ENCODE measurements at places on chromosomes 1 and 21.

DNA sequence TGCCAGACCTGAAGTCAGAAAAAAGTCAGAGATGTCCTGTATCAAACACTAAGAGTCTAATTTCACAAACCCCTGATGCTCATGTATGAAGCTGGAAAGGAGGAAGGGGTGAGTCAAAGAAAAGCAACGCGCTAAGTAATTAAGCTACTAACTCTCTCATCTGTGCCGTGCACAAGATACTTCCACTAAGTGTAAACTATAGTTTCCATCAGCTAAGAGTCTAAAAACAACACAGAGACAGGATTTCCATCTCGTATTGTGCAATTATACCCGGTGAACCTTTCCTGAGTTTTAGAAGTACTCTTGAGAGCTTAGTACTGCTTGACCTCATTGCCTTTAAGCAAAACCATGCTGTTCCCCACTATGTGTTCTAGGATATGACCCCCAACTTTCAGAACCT, 19.0 kb downstream of the DNALI1 start:
- no peak for DNase-seq

GRCh38 chr1:70290218-70290617, 64.3 kb downstream of the ANKRD13C start:
- DNase-seq = no peak

DNA sequence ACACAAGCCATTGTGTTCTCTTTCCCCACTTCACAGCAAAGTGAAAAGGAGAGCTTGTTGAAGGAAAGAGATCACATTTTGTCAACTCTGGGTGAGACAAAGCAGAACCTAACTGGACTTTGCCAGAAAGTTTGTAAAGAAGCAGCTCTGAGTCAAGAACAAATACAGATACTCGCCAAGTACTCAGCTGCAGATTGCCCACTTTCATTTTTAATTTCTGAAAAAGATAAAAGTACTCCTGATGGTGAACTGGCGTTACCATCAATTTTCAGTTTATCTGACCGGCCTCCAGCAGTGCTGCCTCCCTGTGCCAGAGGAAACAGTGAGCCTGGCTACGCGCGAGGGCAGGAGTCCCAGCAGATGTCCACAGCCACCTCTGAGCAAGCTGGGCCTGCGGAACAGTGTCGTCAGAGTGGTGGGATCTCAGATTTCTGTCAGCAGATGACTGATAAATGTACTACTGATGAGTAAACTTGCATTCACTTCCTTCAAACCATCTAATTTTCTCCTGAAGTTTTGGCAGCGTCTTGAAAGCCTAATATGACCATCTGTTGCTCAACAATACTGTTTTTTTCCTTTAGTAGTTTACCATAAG, 43.7 kb downstream of the BACH1 start:
- DNase-seq = peak; percentile 60

- no peak for DNase-seq
Observed at GRCh38 chr1:155015527-155016230, 13.1 kb downstream of the ZBTB7B start.

DNA sequence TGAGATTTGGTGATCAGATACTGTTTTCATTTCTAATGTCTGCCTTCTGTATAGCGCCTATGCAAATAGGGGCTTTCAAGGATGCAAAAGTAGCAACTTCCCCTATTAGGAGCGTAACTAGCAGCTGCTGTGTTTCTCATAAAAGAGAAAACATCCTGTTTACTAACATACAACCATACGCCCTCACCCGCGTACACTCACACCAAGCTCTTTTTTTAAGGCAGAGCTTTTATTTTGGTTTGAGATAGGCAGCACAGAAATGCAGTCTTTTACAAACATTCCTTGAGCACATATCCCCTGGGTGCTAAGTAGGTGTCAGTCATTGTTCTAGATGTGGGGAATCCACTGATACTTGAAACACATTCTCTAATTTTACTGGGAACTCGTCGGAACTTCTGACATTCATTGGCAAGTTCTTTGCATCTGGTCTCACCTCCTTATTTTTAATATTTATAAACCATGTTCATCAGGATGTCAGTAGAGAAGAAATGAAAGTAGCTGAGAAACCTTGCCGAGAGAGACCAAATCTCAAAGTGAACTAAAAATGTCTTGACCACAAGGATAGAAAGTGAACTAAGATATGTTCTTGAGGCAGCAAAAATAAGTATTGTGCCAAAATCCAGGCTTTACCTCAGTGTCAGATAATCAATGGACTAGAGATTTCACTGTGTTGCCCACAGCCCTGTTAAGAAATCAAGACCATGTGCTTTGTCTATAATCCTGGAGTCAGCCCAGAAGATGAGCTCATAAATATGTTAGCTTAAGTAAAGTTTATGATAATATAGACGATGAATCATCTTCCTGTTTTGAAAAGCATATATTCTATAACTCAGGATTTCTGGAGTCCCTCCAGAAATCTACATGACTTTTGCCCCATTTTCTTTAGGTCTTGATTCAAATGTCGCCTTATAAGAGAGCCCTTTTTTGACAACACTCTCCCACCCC, 350.9 kb downstream of the ST6GALNAC3 start:
- no peak for DNase-seq

DNA sequence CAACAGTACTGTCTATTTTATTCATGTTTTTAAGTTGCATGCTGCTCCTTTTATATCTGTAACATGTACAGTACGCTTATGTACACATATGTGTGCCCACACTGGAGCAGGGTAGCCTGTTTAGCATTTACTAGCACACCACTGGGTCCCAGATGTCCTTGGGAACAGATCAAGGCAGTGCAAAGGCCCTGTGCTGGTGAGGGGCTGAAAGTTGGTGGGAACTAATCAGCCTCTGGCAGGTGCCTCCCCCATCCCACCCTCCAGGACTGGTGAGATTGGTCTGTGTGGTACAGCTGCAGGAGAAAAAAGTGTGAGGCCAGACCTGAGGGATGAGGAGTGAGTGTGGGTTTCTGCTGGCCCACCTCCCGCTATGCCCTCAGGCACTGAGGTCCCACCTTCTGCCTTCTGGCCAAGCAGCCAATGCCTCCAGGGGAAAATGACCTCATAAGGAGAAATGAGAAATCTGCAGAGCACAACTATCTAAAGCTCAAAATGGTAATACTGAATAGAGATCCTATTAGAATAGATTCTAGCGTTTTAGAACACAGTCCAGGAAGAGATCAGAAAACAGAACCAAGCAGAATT, 58.9 kb downstream of the POFUT2 start:
- DNase-seq = no peak

GRCh38 chr1:231951374-231951773, 324.8 kb downstream of the DISC1 start:
- no peak for DNase-seq

GRCh38 chr1:61446531-61446991, 278.4 kb downstream of the TM2D1 start:
- DNase-seq = no peak

GRCh38 chr1:203271962-203272632, 33.2 kb upstream of the BTG2 start:
- DNase-seq = no peak

Data from activated naive CD4-positive, alpha-beta T cell treated with Interleukin-2 at 50 U/mL for 16 hours (primary cell).